ENCODE measurements at places on chromosomes 3 and 15.

DNA sequence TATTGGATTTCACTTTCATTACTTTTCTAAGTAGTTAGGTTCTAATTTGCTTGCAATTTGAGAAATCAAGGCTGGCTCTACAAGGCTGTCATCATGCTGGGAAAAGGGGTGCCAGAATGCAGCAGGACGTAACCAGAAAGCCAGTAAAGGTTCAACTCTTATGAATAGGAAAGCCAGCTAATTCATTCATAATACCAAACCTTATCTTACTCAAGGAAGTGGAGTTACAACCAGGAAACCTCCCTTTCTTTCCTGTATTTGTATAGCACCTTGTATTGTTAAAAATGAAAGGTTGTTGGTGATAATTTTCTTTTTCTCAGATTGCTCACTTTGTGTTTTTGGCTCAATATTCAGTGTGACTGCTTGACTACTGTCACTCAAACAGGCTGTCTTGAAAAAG is 109.4 kb downstream of the FILIP1L start:
- DNase-seq, result no peak

- DNase-seq, result no peak
These were observed 21.8 kb upstream of the EDEM1 start for GRCh38 chr3:5165698-5166097.

- no peak for DNase-seq
These were observed 68.5 kb upstream of the ATP13A5 start for GRCh38 chr3:193446965-193447602.

DNA sequence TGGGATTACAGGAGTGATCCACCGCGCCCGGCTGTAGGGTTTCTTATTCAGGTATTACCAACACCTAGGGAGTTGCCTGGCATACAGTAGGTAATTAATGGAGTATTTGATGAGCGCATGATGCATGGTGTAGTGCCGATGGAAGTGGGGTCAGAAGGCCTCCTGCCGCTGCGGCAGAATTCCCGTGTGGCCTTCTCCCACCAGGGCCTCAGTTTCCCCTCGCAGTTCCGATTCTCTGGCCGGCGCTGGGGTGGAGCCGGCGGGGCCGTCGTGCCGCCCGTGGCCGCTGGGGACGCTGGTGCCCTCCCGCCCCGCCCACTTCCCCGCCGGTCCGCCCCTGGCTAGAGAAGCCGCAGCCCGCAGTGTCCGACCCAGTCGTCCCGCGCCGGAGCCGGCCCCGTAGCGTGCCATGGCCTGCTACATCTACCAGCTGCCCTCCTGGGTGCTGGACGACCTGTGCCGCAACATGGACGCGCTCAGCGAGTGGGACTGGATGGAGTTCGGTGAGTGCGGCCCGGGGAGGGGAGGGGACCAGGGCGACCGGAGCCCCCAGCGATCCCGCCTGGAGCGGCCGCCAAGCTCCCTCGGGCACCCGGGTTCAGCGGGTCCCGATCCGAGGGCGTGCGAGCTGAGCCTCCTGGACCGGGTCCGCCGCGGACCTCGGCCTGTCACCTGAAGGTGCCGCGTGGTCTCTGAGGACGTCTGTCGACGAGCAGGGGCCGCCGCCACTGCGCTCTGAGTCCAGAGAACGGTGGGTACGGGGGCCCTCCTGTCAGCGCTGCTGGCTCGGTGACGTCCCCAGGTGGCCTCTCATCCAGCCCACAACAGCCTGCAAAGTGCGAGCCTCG is at the start of gene IRAK2:
Gene IRAK2 (plus strand): TSS at position 374 of the 848 bp plus-strand sequence. CDS start 36 bp downstream, at position 410.
- DNase-seq, result peak; percentile 49

DNA sequence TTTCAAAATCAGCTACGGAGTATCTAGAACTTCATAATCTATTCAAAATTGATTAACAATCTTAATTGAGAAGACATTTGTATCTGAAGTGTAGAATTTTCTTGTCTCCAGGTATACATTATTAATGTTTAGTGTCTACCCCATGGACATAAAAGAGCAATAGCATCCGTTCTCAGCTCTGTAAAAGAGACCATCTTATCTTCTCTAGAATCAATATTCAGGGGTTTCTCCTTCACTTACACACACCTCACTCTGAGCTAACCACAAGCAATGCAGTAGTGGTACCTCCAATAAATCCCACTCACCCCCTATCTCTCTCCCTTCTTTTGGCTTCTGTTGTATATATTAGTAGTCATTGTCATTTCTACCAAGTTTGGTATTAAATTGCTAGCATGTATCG is 16.2 kb downstream of the MBNL1 start:
- DNase-seq, result no peak

GRCh38 chr15:50055750-50056157 is 63.3 kb downstream of the ATP8B4 start:
- no peak for DNase-seq

- peak; percentile 93 for DNase-seq
These were observed 589.8 kb upstream of the DPPA4 start for GRCh38 chr3:109927161-109927560.

- peak; percentile 44 for DNase-seq
These were observed 271.6 kb downstream of the FHIT start for GRCh38 chr3:60979461-60980341.

DNA sequence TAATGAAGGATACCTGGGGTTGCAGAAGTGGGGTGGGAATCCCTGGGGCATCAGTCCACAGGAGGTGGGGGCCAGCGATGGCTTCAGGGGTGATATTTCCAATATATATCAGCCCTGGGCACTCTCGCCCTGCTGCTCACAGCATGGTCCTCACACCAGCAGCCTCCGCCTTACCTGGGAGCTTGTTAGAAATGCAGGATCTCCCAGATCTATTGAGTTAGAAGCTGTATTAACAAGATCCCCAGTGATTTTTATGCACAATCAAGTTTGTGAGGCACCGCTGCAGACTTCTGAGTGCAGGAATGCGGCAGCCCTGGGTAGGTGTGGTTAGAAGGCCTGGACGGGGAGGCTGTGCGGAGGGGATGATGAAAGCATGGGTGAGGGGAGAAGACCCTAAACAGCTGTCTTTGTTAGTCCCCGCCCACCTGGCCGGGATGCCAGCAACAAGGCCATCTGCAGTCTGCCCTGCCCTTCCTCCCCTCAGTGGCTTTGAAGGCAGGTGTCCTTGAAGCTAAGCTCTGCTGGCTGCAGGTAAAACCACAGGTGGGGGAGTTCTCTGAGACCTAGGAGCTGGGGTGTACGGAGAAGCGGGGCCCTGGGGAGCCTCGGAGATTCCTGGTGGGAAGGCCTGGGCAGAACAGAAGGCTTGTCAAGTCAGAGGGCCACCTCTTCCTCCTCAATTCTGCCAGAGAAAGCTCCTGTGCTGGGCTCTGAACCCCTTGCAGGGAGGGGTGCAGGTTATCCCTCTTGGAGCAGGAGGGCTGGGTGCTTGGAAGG is 11.4 kb downstream of the FAM107A start:
- no peak for DNase-seq

DNA sequence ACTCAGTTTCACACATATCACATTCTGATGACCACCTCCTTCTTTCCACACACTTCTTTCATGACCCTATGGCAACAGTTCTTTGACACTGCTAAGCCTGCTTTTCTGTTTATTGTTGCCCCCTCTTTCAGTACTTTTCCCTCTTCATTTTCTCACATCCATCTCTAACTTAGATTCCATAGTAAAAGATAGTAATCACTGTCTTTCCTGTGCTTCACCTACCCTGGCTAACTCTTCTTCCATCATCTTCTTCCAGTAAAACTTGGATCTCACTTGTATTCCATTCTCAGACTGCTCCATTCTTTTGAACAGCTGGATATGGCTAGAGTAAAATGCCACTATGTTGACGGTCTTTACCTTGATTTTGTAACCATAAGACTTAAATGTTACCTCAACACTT is 632.6 kb upstream of the TGFBR2 start:
- no peak for DNase-seq

GRCh38 chr15:40613080-40613479 is 19.0 kb downstream of the KNL1 start:
- DNase-seq, result no peak

- no peak for DNase-seq
These were observed 279.8 kb downstream of the FOXP1 start for GRCh38 chr3:71303627-71304200.

- DNase-seq, result no peak
These were observed 191.1 kb upstream of the TSC22D2 start for GRCh38 chr3:150216866-150217600.

GRCh38 chr3:172581757-172582166 is 58.5 kb upstream of the TNFSF10 start:
- no peak for DNase-seq

DNA sequence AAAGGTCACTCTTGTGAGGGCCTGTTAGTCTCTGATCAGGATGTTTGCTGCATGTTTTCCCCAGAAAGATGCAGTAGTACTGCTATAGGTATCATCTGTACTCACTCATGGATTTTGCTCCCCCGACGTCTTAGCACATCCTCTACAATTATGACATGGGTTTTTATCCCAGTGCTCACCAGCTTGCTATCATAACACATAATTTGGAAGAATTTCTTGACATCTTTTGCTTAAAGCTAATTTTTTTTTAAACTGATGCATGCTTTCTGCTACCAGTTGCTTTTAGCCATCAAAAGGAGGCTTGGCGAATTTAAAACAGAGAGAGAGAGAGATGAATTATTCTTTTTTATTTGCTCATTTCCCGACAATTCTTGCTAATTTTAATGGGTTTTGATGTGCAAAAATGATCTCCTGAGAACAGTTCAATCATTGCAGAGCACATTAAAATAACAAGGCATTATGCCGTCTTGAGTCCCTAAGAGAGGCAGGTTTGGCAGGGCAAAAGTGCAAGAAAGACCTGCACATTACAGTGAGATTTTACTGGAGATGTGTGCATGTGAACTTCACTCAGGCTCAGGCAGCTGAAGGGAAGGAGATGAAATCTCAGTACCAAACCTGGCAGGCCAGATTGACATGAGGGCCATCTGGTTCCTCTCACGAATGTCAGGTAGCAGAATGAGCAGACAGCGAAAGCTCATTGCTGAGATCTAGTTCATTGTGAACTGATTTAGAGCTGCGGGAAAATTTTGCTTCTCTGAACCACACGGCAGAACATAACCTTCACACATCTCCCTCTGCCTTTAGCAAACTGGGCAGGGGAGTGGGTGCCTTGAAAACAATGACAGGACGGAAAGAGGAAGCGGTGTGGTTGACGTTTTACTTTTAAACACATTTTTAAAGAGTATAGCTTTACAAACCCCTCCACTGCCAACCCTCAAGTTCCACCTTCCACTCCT is 25.9 kb upstream of the GOLGA8B start:
- DNase-seq, result no peak

DNA sequence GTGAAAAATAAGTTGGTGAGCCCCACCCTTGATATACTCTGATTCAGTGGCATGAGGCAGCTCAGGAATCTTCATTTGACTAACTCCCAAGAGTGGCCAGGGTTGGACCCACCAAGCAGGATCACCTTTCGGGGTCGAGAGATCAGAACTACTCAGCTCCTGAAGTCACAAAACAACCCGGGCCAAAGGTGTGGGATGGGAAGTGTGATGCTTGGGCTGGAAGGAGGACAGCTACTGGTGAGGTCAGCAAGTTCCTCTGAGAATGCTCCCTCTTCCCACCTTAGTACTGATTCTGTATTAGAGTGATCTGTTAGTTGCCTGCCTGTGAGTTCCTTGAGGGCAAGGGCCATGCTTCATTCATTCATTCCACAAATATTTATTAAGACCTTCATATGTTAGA is 15.1 kb downstream of the ESYT3 start:
- no peak for DNase-seq

- DNase-seq, result no peak
These were observed 33.0 kb downstream of the PTPRG start for GRCh38 chr3:61594144-61594963.

GRCh38 chr15:24862726-24863521 is 91.9 kb upstream of the SNRPN start:
- DNase-seq, result no peak

DNA sequence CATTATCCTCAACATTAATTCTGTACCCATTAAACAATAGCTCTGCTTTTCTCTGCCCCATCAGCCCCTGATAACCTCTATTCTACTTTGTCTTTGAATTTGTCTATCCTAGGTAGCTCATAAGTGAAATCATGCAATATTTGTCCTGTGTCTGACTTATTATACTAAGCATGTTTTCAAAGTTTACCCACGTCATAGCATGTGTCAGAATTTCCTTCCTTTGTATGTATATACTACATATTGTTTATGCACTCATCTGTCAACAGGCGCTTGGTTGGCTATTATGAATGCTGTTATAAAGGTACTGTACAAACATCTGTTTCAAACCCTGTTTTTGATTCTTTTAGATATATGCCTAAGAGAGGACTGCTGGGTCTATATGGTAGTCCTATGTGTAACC is 18.2 kb downstream of the CSNK1G1 start:
- no peak for DNase-seq

DNA sequence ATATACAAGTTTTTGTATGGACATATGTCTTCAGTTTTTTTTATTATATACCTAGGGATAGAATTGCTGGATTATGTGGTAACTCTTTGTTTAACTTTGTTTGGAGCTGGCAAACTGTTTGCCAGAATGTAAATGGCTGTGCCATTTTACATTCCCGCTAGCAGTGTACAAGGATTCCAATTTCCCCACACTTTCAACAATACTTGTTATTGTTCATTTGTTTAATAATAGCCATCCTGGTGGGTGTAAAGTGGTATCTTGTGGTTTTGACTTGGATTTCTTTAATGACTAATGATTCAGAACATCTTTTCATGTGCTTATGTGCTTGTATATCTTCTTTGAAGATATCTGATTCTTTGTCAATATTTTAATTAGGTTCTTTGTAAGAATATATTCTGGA is 64.4 kb downstream of the ZNF609 start:
- DNase-seq, result no peak

DNA sequence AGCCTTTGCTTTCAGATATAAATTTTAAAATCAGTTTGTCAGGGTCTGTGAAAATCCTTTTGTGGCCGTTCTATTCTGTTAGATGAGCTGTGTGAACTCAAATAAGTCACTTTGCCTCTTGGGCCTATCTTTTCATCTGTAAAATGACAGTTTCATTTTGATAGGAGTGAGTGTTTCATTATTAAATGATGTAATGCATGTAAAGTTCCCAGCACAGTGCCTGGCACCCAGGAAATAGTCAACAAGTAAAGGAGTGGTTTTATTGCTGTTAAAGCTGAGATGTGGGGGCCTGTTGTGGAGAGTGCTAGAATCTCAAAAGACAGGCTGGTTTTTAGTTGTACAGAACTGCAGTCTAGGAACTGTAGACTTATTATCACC is 394.5 kb upstream of the CFAP20DC start:
- DNase-seq, result no peak

DNA sequence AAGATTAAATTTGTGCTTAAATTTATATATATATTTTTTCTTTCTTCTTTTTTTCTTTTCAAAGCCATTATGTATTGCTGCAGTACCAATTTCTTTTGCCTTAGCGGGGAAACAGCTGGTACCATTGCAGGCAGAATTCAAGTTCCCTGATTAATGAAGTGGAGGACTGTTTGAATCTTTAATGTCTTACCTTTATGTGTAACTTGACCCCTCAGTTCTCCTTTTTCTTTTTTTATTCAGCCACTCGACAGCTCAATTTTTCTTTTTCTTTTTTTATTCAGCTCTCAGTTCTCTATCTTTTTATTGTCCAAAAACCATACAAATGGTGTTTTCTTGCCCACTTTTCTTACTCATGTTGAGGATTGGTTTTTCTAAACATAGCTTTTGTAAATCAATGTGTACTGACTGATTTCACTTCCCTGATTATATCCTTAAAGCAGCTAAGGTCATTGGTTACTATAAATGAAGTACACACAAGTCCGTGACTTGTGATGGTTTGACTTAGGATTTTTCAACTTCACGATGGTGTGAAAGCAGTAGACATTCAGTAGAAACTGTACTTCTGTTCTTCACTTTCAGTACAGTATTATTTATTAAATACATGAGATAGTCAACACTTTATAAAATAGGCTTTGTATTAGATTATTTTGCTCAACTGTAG is 22.8 kb downstream of the ATP2C1 start:
- DNase-seq, result no peak

Data from Caki2 (cell line).